ENCODE measurements at places on chromosomes 12 and 14.

GRCh38 chr14:68124979-68125731 lies 305.6 kb downstream of the RAD51B start:
- no peak for DNase-seq

GRCh38 chr12:93957168-93957567 lies 191.2 kb upstream of the PLXNC1 start:
- DNase-seq, result no peak

- DNase-seq, result no peak
Observed at GRCh38 chr14:24513009-24513408, 4.9 kb upstream of the CMA1 start.

GRCh38 chr12:58919231-58920101 lies 838 bp downstream of the LRIG3 start:
- DNase-seq, result no peak

DNA sequence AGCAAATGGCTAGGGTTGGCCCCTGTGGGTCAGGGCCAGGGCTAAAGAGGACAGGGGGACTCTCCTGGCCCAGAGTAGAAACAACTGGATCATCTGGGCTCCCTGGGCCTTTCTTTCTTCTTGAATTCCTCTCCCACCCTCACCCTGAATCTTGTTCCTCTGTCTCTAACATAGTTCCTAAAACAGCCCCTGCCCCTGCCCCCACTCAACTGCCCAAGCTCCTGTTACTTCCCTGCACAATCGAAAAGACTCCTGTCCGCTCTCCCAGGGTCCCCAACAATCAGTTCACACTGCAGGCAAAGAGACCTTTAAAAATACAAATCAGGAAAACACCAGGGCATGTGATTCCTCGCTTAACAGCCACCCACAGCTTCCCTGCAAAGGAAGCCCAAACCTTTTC lies 18.0 kb upstream of the ANKRD33 start:
- no peak for DNase-seq

DNA sequence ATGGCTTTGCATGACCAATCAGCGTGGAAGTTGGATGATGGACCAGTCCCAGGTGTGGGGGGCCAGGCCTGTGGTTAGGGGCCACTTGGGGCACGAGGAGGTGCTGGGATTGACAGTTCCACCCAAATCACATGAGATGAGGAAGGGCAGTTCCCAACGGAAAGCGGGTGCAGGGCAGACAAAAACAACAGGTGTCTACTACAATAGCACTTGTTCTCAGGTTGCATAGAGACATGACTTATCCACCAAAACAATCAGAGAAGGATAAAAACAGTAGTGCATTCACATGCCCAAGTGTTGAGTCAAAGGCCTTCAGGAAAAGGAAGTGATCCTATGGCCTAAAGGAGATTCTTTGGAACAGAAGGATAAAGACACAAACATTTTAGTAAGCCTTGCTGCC lies 14.6 kb upstream of the EIF2B2 start:
- DNase-seq, result no peak

- DNase-seq, result no peak
Observed at GRCh38 chr14:33556382-33557121, 394.3 kb downstream of the EGLN3 start.

DNA sequence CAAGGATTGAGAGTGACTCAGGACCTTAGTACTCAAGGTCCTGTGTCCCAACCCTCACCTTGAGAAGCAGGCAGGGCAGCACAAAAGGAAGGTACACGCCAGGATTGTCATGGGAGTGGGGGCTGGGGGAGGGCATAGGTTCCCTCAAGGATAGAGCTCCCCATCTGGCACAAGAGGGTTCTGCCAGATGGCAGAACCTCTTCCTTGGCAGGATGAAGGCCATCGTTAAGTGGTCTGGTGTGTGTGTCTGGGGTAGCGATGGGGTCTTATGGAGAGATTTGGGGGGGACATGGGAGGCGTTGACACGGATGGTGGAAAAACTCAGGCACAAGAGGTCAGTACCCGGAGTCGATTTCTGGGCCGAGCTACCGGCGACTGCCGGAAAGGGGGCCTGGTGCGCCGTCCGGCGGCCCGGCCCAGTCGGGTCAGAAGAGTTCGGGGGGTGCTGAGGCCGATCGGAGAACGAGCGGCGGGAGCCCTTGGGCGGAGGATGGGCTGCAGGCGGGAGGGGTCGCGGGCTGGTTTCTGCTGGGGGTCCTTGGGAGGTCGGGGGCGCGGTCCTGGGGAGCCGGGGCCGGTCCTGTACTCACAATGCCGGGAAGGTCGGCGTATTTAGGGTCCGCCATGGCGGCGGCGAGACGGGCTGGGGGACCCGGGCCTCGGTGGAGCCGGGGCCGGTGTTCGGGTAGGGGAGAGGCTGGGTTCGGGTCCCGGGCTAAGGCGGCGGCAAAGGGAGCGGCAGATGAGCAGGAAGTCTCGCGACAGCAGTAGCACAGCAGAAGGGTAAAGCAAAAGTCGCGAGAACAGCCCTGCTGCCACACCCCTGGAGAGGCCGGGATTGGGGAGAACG lies at the start of gene DCTN2:
DCTN2 (minus strand) TSS at position 755 of the 850 bp plus-strand sequence; CDS start at position 626, 129 bp downstream.
- peak; percentile 97 for DNase-seq

GRCh38 chr14:98162856-98163805 lies 1108.9 kb downstream of the BCL11B start:
- DNase-seq, result no peak

GRCh38 chr12:53253298-53253697 lies 14.8 kb upstream of the ESPL1 start:
- no peak for DNase-seq

DNA sequence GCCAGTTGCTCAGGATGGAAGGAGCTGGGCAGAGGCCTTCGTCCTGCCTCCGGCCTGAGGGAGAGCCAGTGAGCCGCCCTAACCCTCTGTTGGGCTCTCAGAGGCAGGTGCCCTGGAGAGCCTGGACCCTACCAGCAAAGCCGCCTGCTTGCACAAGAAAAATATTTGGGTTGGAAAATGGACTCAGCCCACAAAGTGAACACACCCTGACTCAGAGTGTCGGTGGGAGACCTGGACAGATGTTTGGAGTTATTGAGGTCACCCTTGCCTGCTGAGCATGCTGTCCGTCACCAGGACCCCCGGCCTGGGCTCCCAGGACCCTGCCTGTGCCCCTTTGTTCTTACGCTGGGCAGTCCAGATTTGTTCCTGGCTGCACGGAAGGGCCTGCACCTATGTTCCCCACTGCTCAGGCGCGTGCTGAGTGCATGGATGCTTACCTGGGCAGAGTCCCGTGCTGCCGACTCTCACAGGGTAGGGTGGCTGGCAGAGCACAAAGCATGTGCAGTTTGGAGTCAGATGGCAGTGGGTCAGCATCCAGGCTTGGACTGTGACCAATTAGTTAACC lies 22.4 kb downstream of the FAM181A start:
- no peak for DNase-seq

- no peak for DNase-seq
Observed at GRCh38 chr14:100116134-100116533, 43.3 kb downstream of the DEGS2 start.
